ENCODE measurements at places on chromosomes 7 and 10. TPM values are rescaled to one million over a fixed set of nuclear protein-coding genes. Genes with fewer than 3 reads are reported as not detected.

The SLC18A3 gene
- total RNA-seq = not detected

The TSPAN12 gene
- total RNA-seq = not detected

The AEBP1 gene
- total RNA-seq = 18.3 TPM

The SAP25 gene
- 9.9 TPM for total RNA-seq

The MAT1A gene
- not detected for total RNA-seq

The CFTR gene
- total RNA-seq = not detected

The NPSR1 gene
- total RNA-seq = not detected

The CCL26 gene
- 0.39 TPM for total RNA-seq

The AKR1C8 gene
- not detected for total RNA-seq

The PTF1A gene
- total RNA-seq = not detected

All from activated CD4-positive, alpha-beta T cell treated with anti-CD3 and anti-CD28 coated beads for 36 hours (primary cell).